CD4-positive, alpha-beta T cell treated with Interleukin-4 for 1 hour (primary cell): ENCODE measurements at places on chromosomes 16 and 17.

DNA sequence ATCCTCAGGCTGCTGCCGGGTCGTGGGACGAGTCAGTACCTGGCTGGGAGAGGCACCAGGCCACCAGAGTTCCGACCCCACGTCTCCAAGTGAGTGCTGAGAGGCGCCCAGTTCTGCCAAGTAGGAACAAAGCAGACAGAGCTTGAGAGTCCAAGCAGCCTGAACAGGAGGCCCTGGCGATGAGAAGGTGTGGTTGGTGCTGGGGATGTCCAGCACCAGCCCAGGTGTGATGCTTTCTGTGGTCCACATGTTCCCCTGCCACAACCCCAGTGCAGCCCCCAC lies 10.8 kb downstream of the TAX1BP3 start:
- DNase-seq, result no peak

- DNase-seq, result no peak
These were observed 11.0 kb upstream of the KATNB1 start for GRCh38 chr16:57724531-57724930.

GRCh38 chr17:44308865-44309264 lies 464 bp downstream of the RUNDC3A start:
- DNase-seq, result no peak

- DNase-seq, result peak; percentile 31
These were observed 11.1 kb downstream of the COG1 start for GRCh38 chr17:73203788-73204479.
